ENCODE measurements at places on chromosomes 4 and X.

DNA sequence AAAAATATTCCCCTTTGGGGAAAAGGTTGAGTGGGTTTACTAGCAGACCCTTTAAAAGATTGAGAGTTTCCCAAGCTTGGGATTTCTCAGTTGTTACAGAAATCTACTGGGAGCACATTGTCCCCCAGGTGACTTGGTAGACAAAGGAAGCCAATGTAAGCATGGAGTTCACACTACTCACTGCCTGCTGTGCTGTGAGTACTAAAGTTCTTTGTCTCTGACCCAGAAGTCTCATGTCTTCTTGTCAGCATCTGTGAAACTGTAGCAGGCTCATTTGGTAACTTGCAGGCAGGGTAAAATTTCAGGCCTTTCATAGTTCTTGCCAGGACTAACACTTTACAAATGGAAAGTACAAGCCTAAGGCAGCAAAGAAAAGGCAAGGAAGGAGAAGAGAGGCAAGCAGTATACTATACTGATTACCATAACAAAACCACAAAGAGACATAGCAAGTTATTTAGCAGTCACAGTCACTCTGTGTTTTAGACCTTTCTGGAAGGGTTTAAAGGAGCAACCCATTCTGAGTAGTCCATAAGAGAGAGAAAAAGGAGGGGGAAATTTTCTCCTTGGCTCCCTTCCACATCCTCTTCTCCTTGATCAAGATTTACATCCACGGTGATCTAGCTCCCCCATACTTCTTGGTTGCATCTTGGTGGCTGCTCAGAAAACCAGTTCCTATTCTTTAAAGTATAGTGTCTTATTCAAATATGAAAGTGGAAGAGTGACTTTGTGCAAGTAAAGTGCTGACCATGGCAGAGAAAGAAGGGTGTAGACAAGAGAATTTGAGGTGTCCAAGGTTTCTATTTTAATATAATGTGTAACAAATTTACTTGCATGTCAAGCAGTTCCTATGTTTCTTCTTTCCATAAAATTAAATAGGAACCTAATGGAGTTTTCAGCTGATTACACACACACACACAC, 160.0 kb upstream of the PDE5A start:
- DNase-seq = no peak

- no peak for DNase-seq
Measured at GRCh38 chr4:133147921-133148689, 989 bp upstream of the PCDH10 start.

DNA sequence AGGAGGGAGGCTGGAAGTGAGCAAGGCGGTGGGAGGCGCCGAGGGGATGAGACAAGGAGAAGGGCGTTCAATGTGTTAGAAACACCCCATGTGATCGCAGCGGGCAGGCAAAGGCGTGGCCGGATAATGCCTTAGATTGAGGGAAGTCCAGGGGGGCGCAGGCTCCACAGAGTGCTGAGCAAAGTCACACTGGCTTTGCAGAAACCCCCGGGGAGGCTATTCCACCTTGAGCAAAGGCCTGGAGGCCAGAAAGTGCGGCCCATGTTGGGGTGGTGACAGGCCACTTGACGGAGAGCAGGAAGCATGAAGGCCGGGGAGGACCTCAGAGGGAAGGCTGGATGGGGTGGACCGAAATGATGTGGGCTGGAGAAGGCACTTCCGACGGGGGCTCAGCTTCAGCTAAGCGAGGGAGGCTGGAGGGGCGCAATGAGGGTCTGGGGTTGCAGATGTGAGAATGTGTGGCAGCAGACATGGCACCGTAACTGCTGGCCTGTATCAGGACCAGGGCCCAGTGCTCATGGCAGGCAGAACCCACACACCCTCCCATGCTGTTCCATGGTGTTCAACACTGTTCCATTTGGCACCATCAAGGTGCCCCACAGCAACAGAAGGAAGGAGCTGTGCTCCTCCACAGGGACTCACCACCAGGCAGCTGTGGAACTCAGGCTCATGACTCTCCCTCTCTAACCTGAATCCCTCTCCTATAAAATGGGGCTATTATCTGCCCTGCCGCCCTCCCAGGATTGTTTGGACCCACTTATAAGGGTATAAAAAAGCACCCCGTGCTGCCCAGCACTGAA, 50.3 kb downstream of the HMX1 start:
- DNase-seq = no peak

GRCh38 chr4:126051689-126052424, 737.1 kb downstream of the FAT4 start:
- DNase-seq = no peak

GRCh38 chr4:11081006-11081405, 347.7 kb downstream of the HS3ST1 start:
- no peak for DNase-seq

- DNase-seq = no peak
Measured at GRCh38 chr4:47690611-47691010, 147.3 kb downstream of the CORIN start.

GRCh38 chrX:110920991-110921390, 125.4 kb upstream of the CHRDL1 start:
- no peak for DNase-seq

DNA sequence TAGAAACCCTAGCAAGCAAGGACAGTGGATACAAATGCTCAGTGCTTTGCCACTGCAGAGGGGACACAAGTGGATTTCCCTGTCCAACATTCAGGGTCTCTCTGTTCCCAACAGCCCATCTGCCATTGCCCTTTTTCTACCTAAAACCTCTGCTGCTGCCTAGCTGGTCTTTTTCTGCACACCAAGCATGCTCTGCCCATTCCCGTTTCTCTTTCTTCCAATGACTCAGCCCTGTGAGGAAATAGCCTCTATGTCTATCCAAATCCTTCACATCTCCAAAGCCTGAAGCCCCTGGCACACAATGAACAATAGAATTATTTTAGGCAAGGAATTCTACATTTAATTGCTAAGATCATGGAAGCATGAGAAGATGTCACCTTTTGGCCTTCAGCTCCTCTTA, 5.7 kb upstream of the AMELX start:
- DNase-seq = no peak

GRCh38 chr4:52266537-52267137, 215.5 kb downstream of the SPATA18 start:
- no peak for DNase-seq

GRCh38 chr4:79638735-79639134, 230.7 kb upstream of the GK2 start:
- no peak for DNase-seq

DNA sequence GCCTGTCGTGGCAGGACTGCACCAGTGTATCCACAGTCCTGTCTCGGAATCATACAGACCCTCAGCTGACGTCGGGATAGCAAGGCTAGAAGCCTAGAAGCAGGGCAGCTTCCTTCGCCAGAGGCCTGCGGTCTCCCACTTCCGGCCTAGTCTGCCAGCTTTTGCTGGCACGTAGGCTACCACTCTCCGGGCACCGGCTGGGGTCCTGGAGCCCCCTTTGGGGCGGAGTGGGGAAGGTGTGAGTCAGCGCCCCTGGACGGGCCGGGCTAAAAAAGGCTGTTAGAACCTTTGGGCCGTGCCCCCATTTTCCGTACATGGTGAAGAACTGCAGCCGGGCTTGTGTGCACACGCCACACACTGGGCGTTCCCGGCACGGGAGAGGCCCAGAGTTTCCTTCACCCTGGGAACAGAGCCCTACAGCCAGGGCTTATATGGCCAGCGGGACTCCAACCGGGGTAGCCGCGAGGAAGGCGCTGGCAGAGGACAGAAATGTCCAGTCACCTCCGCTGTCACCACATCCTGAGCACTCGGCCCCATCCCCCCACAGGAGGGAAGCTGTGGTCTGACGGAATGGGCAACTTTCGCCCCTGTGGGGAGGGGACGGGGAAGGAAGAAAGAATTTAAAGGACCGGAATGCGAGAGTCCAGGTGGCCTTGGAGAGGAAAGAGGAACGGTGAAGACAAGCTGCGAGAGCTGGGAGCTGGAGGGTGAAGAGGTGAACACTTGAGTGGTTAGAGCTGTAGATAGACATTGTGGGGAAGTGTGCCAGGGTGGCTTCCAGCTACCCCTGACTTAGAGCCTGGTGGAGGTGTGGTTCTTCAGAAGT, 4.6 kb downstream of the MAGIX start:
- DNase-seq = peak; percentile 1

DNA sequence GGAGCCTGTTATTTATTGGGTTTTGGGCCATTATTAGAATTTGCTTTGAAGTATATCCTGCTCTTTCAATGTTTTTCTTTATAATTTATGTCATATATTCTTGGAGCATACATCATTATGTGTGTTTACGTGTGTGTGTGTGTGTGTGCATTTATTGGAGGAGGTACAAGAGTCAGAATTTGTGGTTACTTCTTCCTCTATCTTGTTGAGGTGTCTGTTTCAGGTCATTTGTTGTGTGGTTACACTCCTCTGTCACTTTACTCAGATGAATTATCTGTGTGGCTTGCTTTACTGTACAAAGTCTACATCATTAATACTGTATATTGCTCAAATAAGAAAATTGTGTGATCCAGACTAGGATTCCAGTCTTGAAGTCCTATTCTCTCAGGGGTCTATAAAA, 1957.4 kb upstream of the TENM3 start:
- DNase-seq = no peak

DNA sequence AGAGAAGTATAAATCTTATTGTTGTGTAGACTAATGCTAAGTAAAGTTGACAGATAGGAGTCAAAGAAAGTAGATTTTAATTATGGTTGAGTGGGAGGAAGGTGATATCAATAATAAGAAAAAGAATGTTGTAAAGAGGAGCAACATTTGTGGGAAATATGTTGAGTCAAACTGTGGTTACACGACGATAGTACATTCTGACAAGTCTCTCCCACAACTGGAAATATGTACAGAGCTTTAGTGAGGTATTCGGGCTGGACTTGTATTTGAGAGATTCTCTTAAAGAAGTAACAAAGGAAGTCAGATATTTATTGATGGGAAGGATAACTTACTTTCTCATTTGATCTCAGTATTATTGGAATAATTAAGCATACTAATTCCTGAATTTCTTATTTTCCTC, 525.3 kb upstream of the MAGEB2 start:
- no peak for DNase-seq

GRCh38 chr4:26032630-26033317, 118.8 kb downstream of the SMIM20 start:
- DNase-seq = no peak

DNA sequence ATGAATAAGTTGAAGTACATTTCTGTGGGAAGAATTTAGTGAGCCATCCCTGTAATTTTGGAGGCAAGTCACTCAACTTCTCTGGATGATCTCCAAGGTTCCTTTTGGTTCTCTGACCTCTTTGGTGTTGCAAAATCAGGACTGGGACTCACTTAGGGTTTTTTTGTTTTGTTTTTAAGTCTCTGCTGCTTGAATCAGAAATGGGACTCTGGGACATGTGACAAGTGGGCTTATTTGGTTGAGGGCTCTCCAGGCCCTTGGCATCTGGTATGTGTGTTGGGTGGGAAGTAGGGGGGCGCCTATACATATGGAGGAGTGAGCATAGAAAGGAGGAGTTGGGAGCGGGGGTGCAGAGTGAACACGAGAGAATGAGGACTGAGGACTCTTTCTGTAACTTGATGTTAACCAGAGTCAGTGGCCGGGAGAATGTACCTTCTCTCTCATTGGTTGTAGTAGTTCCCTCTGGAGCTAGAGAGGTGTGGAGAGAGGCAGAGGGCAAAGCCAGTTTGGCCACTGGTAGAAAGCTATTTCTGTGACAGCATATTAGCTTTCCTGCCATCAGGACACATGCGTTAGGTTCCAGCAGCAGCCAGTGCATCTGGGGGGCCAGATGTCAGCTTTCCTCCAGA, 1.9 kb downstream of the ARHGAP10 start:
- no peak for DNase-seq

DNA sequence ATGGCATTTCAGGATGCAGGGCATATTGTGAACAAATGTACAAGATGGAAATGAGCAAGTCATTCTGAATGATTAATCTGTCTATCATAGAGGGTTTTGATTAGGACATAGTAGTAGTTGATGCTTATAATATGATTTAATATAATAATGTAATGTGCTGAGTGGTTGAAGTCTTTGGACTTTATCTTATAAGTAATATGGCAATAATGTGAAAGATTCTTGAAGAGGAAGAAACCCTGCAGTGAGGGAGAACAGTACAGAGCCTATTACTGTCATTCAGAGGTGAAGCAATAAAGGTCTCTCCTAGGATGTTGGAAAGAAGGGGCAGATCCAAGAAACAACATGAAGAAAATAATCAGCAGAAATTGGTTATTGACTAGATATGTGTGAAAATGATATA, 16.6 kb downstream of the NFKB1 start:
- no peak for DNase-seq

- DNase-seq = no peak
Measured at GRCh38 chrX:16785247-16786138, 773 bp upstream of the TXLNG start.

GRCh38 chr4:88881227-88881569, 175.8 kb downstream of the FAM13A start:
- no peak for DNase-seq

DNA sequence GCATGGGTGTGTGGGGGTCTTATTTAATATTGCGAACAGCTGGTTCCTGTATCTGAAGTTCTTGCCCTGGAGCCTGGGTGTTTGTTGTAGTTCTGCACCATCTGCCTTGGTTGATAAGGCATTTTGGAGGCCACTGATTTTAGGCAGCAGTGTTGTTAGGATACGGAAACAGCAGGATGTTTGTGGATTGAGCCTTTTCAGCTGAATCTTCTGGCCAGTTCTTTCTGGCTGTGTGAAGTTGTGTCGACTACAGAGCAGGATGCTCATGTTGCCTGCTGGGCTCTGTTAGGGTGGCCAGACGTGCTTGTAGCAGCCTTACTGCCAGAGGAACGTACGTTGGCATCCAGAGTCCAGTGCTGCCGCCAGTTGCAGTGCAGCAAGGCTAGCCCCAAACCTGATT, 134.2 kb downstream of the PTTG2 start:
- no peak for DNase-seq

GRCh38 chr4:26132858-26133257, 188.0 kb upstream of the RBPJ start:
- no peak for DNase-seq

DNA sequence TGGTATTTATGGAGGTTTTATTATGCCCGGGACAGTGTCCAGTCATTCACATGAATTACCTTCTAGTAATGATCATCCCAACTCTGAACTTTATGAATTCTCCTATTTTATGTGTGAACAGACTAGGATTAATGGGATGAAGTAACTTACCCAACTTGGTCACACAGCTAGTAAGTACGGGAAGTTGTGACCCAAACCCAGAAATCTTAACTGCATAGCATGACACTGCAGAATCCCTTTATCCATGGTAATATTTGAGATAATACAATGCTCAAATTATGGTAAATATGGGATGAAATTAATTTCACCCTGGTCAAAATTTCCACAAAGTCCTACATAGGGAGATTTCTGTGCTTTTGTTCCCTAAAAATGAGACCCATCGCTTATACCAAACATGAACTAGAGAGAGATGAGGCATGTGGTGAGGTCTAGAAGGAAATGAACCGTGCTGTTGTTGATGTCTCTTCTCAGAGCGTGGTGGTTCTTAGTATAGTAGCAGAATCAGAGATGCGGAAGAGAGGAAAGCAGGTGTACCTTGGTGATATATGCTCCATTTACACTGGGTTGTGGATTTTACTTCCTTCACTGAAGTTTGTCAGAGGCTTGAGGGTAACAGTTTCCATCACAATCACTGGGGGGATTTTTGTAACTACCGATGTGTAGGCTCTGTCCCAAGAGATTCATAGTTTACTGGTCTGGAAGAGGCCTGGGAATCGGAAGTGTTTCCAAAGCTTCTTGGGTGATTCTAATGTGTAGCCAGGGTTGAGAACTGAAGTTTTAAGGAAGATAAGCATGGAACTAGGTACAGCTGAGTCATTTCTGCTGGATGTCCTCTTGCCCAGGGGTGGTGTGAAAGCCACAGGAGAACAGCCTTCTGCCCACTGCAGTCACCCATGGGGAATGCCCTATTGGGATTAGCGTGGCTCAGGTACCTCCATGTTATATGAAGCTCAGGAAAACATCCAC, 30.2 kb upstream of the FAM9C start:
- no peak for DNase-seq

GRCh38 chr4:185912779-185913178, 100.8 kb upstream of the SORBS2 start:
- no peak for DNase-seq
